GM12892 (cell line): ENCODE measurements at places on chromosomes 3 and 15.

DNA sequence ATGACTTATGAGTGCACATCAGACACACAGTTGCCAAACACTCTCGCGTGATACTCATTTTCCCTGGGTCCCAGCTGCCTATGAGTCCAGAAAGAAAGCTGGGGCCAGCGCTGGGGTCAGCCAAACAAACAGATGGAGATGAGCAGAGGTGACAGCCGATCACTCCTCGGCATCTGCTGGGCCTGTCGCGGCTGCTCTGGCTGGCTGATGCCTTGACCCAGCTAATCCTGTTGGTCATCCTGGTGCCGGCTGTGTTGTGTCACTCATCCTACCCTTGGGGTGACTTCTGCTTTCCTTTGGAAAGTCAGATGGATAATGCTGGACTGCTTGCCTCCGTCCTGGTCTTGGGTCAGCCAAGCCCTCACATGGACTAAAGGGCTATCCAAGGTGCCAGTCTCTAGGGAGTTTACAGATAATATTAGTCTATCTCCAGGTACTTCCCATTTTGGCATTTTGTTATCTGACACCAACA lies 105.3 kb upstream of the PDZRN3 start:
- DNase-seq = no peak

DNA sequence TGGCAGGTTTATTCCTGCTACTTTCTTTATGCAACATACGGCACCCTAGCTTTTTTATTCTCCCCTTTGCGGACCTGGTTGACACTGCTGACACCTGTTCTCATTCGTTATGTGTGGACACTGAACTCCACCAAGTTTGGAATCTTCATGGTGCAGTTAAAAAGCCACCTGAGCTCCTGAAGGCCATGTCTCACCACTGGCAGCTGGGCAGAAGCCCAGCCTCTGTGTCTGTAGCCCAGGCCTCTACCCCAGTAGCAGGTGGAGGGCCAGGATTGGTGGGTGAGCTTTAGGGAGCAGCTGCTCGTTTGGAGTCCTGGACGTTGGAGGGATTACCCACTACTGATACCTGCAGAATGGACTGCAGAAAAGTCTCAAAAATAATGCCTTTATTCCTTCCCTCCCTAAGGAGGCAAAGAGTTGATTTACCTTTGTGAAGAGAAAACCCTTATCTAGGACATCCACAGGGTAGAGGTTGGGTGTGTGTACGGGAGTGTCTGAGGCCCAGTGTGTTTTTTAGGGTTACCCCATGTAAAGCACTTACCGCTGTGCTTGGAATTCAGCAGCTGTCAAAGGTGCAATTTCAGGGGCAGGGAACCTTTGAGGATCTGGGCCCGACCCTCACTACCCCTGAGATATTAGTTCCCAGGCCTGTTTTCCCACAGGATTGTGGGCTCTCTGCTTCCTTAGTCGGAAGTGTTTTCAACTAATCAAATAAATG lies 637 bp upstream of the CCNDBP1 start:
- DNase-seq = no peak

DNA sequence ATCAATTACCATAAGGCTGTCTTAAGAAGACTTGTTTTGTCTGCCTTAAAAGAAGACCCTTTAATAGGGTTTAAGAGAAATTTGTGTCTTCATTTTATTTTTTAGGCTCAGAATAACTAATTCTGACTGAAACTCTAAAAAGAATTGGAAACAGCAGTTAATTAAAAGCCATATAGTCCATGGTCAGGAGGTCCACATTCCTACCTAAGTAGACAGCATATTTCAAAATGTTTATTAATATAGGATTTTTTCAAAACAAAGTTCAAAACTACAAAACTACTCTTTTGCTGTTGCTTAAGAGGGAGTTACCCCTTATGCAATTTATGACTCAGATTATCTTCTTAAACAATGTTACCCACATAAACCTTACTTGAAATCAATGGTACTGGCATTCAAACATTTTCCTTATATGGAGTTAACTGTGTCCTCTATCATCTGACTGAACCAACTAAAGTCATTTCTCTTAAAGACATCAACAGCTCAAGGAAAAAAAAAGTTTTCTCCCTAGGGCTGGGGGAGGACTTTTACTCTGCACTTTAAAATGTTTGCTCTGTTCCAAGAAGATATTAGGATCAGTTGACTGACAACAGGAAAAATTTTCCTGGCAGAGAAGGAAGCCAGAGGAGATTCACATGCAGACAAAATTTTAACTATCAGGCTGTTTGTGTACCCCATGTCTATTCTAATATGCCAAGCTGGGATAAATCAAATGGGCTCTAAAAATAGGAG lies 56.8 kb upstream of the NANOGP8 start:
- no peak for DNase-seq

GRCh38 chr3:169007145-169007544 lies 656.4 kb downstream of the MECOM start:
- DNase-seq = no peak

- DNase-seq = no peak
Measured at GRCh38 chr3:59502806-59503205, 453.0 kb upstream of the CFAP20DC start.

DNA sequence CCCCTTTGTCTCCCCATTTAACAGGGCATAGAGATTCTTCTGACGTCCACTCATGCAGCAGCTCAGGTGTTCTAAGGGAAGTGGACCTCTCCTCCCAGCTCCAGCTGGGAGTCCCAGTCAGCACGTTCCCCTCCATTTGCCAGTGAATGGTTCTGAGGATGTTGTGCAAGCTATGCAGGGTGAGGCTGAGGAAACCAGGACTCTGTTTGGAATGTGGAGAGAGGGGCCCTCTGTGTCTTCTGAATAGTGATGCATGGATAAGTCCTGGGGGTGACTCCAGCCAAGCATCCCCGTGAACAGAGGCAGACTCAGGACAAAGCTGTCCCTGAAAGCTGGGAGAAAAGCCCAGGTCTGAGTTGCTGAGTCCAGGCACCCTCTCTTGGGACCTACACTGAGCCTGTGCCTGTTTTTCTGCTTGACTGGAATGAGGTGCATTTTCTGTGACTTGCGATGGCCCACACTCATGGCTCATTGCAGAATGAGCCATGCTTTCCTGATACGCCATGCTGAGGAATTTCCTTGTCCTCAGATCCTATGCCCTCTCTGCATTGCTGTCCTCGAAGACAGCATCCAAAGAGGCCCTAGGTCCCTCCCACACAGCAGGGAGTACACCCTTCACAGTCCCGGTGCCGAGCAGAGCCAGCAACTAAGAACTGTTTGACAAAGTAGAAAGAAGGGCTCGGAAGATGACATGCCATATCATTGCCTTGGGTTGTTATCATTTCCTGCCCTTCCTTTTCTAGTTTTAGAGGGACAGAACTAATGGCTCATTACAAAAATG lies 185.2 kb downstream of the ATP10A start:
- no peak for DNase-seq

DNA sequence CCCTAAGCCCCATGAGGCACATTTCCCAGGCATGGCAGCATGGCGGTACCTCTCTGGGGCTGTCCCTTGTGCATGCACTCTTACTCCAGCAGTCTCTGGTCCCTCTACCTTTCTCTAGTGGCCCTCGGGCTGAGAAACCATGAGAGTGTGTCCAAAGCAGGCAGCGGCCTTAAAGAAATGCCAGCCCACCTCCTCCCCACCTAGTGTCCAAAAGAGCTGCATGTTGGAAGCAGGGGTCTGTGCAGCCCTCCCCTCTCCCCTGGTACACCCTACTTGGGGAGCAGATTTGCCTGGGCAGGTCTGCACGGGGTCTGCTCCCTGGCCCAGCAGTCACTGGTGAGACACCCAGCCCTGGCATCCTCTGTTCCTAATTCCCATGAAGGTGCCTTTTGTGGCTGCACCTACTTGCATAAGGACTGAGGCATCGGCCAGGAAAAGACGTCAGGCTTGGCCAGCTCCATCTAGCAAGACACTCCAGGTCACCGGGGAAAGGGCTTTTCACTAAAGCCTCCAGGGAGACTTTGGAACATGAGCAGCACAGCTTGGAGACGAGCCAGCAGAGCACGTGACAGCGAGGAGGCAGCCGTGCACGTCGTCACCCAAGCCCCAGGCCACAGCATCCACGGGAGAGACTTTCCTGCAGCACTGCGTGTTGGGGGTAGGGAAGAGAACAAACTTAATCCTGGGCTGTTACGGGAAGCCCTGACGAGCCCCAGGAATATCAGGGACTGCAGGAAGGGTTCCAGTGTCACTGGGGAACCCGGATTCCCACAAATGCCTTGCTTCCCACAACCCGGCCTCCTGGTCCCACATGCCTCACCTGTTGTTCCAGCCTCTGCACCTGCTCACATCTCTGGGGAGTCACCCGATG lies 38.8 kb downstream of the TM2D3 start:
- DNase-seq = no peak

DNA sequence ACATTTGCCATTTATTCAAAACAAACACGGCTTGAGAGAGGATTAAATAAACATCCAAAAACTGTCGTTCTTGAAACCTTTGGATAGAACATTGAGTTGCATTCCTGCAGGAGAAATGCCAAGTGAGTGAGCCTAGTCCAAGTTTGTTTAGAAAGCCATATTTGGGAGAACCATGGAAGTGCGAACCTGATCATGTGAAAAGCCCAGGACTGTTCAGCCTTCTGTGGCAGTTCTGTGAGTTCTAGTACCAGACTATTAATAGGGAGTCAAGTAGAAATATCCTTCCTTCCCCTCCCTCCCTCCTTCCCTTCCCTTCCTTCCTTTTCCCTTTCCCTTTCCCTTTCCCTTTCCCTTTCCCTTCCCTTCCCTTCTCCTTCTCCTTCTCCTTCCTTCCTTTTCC lies 470.4 kb downstream of the LPP start:
- no peak for DNase-seq

DNA sequence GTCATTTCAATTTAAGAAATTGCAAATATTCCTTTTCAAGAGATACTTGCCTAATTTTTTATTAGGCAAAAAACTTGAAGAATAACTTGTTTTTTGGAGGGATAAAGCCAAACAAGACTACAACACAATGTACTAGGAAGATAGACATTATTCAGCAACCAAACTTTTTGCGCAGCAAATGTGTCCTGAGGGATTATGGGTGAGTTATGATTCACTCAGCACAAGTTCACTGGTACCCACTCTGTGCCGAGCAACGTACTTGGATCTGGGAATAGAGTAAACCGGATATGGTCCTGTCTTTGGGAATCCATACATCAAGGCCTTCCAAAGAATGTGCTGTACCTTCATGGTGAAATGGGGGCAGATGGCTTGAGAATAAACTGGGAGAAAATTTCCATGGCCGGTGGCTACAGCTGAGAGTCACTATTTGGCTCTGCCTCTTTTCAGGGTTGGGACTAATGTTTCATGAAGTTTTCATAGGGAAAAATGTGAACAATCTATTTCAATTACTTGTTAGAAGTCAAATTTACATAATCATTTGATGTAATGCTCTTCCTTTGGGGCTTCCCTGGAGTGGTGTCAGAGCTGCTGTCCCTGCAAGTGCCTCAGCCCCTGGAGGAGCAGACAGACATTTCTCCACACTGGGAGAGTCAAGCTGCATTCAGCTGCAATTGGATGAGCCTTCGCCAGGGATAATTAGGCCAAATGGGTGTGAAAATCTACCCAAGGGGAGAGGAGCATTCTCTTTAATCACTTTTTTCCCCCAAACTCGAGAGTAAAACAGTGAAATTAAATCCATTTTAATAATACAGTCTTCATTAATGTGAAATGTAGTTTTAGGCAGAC lies 315.2 kb downstream of the CLSTN2 start:
- DNase-seq = no peak

- no peak for DNase-seq
Measured at GRCh38 chr3:128867200-128868125, 12.0 kb upstream of the ACAD9 start.

GRCh38 chr3:71910108-71910507 lies 125.2 kb upstream of the PROK2 start:
- no peak for DNase-seq

DNA sequence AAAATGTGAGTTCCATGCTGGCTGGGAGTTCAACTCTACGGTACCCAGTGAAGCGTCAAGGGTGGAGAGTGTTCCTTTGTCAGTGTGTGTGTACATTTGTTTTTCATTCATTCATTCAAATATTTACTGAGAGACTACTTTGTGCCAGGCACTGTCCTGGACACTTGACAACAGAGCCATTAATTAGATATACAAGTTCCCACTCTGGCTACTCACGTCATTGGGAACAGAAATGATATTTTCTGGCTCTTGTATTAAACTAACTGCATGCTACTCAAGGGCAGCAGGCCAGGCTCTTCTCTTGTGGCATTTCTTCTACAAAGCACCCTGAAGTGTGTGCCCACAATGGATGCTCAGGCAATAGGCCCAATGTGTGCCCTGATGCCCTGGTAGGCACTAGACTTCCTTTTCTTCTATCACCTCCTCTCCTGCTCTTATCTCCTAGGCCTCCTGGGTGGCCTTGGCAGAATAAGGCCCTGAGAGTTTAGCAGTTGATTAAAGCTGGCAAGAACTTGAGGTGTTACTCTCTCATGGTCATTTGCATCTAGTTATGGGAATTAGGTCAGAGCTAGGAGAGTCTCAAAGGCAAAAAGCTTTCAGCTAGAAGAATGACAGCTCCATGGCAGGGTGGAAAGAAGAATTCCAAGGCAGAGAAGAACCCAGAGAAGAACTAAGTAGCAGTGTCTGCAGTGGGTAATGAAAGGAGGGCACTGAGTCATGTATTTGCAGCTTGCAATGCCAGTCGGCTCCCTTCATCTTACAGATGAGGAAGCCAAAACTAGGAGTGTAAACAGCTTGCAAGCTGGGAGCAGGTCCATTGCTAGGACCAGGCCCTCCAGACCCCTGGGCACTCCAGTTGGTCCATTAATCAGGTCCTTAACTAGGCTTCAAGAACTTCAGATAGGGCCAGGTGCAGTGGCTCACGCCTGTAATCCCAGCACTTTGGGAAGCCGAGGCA lies 14.0 kb upstream of the SMAD3 start:
- no peak for DNase-seq

DNA sequence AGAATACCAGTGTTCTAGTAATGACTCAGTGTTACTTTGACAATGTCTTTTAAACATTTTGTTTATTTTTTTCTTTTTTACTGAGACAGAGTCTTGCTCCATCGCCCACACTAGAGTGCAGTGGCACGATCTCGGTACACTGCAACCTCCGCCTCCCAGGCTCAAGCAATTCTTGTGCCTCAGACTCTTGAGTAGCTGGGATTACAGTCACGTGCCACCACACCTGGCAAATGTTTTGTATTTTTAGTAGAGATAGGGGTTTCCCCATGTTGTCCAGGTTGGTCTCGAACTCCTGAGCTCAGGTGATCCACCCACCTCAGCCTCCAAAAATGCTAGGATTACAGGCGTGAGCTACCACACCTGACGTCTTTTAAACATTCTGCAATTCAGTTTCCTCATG lies 15.7 kb downstream of the AQR start:
- no peak for DNase-seq

DNA sequence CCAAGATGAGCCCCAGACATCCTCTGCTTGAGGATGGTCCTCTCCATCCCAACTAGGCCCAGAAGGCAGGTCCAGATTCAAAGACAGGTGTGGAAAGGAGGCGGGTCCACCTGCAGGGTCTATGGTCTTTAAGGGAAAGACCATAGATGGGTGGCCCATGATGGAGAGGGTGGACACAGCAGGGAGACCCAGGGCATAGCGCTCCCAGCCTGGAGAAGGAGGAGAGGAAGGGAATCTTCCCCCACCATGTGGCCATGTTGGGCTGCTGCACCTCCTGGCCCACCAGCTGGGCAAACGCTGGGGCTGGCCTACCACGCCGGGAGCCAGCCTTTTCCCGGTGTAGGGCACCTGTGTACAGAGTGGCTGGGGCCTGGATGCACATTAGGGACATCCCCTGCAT lies 265.2 kb upstream of the TLE3 start:
- DNase-seq = no peak

GRCh38 chr3:51715231-51715976 lies 8.5 kb downstream of the GRM2 start:
- DNase-seq = peak; percentile 13

GRCh38 chr15:74824976-74825375 lies 1.5 kb upstream of the CPLX3 start:
- DNase-seq = no peak
